Activated CD8-positive, alpha-beta memory T cell treated with anti-CD3 and anti-CD28 coated beads for 1 hour (primary cell): ENCODE measurements at places on chromosomes 2 and 18.

DNA sequence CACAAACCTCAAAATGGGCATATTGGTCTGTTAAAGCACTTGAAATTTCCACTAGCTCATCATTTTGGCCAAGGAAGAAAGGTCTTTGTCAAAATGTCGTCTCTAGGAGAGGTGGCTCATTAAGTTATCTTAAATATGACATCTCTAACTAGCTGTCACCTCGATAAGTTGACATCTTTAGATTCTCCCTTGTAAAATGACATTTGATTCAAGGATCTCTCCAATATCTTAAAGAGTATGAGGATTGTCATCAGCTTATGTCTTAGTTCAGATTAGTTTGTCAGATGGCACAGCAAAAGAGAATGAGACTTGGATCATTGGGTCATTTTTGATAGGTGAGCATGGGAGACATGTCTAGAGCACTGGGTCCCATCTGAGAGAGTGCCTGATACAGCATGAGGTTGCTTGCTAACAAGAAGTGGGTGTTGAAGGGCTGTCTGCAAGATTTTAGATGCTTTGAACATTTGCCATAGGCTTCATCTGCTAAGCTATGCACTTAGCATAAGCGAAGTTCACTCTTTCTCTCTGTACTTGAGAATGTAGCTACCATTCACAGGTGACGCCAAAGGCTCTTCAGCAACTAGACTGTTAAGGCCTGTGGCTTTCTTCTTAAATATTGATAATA is 12.9 kb downstream of the PTPRM start:
- no peak for DNase-seq

- no peak for DNase-seq
Measured at GRCh38 chr2:96801786-96802595, 14.1 kb upstream of the CNNM3 start.

- DNase-seq, result no peak
Measured at GRCh38 chr2:171895786-171896185, 1.7 kb upstream of the SLC25A12 start.

DNA sequence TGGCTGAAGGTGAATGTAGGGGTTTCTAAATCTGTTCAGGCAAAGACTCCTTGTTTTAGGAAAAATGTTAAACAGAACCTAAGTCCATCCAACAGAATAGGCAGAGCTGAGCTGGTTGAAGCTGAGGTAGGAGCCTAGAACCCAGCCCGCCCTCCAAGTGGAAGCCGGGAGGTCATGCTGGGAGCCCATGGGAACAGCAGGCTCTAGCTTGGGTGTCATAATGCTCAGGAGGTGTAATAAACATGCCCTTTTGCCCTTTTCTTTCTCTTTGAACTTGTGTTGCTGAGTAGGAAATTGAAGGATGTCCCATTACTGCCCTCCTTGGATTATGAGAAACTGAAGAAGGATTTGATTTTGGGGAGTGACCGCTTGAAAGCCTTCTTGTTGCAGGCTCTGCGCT is 60.3 kb downstream of the ARMC9 start:
- DNase-seq, result no peak

- DNase-seq, result no peak
Measured at GRCh38 chr2:233714121-233714520, 1.4 kb downstream of the UGT1A5 start.

DNA sequence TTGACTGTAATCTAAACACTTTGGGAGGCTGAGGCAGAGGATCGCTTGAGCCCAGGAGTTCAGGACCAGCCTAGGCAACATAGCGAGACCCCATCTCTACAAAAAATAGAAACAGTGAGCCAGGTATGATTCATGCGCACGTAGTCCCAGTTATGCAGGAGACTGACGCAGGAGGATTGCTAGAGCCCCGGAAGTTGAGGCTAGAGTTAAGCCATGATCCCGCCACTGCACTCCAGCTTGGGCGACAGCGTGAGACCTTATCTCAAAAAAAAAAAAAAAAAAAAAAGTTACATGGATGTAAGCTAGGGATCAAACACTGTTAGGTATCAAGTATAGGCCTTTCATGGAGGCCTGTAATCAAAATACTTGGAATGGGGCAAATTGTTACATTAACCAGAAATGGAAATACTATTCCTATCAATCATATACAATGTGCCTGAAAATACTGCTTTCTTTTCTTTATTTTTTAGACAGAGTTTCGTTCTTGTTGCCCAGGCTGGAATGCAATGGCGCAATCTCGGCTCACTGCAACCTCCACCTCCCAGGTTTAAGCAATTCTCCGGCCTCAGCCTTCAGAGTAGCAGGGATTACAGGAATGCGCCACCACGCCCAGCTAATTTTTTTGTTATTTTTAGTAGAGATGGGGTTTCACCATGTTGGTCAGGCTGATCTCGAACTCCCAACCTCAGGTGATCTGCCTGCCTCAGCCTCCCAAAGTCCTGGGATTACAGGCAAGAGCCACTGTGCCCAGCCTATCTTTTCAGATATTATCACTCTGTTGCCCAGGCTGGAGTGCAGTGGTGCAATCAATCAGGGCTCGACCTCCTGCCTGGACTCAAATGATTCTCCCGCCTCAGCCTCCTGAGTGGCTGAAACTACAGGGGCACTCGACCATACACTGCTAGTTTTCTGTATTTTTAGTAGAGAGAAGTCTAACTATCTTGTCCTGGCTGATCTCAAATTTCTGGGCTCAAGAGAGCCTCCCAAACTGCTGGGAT is 27.2 kb downstream of the XPO1 start:
- no peak for DNase-seq

- no peak for DNase-seq
Measured at GRCh38 chr2:71347517-71347916, 15.9 kb downstream of the ZNF638 start.

DNA sequence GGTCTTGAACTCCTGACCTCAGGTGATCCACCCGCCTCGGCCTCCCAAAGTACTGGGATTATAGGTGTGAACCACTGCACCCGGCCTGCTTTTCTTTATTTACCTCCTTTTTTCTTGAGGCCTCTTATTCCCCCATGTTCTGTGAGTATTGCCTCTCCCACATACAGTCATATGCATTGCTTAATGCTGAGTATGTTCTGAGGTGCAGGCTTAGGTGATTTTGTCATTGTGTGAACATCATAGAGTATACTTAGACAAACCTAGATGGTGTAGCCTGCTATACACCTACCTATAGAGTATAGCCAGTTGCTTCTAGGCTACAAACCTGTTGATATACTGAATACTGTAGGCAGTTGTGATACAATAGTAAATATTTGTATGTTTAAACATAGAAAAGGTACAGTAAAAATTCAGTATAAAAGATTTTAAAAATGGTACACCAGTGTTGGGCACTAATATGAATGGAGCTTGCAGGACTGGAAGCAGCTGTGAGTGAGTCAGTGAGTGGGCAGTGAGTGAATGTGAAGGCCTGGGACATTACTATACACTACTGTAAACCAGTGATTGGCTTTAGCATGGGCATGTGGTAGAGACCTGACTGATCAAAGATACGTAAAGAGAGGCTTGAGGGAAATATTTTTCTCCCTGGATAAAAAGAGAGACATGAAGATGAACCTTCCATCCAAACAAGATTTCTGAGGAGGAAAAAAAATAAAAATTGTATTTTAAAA is 17.6 kb downstream of the SLC39A10 start:
- DNase-seq, result no peak

DNA sequence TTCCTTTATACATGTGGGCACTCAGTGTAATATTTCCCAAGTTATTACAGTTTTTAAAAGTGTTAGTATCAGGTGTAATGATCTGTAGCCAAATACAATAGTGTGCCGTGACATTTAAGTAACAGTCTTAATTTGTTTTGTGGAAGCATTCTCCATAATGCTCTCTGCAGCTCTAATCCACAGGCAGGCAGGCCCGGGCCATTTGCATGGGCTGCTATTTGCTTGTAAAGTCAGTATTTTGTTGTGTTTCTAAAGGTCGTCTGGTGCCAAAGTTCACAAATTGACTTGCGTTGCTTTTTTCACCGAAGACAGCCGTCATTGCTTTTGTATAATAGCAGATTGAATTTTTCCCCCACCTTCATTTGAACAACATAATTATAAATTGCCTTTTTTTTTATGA is 153.0 kb downstream of the GBX2 start:
- DNase-seq, result no peak

DNA sequence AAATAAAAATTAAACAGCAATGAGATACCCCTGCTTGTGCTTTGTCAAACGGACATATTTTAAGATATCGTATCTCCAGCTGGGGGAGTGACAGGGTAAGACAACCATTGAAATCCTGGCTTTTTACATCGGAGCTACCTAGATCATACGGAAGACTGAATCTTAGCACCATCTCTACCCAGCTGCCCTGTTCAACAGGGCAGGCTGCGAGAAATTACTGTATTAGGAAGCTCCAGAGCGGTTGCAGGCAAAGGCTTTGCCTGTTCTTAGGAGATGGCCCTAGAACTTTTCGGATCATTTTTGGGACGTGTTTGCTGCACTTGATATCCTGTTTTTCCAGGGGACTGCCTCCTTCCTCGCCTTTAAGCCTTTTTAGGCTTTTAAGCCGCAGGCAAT is 2.0 kb upstream of the PRKCE start:
- DNase-seq, result no peak

DNA sequence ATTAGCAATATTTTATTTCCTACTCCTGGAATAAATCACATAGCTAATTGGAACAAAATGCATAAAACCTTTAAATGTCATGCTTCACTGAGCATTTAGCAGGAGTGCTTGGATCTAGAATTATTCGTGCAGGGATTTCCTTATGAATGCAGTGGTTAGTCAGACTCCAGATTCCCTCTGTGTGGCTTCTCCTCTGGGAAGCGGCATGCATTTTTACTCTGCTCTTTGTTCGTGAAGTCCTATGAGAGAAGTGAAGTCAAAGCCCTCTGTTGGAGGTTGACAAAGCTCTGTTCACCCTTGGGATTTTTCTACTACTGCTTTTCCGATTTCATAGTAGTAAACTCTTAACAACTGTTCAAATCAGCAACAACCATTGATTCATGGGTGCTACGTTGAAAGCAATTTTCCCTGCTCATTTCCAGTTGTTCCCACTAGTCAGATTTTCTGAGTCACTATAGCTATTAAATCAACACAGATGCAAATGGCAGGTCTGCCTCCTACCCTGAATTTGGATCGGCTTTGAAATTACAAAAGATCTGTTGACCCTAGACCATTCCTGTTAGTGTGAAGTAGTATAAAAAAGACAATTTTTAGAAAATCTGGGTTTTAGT is 461.7 kb downstream of the STK39 start:
- DNase-seq, result no peak

- DNase-seq, result no peak
Measured at GRCh38 chr2:217897816-217898806, 104.7 kb downstream of the TNS1 start.

GRCh38 chr2:101116841-101117552 is 34.2 kb downstream of the TBC1D8 start:
- DNase-seq, result no peak

DNA sequence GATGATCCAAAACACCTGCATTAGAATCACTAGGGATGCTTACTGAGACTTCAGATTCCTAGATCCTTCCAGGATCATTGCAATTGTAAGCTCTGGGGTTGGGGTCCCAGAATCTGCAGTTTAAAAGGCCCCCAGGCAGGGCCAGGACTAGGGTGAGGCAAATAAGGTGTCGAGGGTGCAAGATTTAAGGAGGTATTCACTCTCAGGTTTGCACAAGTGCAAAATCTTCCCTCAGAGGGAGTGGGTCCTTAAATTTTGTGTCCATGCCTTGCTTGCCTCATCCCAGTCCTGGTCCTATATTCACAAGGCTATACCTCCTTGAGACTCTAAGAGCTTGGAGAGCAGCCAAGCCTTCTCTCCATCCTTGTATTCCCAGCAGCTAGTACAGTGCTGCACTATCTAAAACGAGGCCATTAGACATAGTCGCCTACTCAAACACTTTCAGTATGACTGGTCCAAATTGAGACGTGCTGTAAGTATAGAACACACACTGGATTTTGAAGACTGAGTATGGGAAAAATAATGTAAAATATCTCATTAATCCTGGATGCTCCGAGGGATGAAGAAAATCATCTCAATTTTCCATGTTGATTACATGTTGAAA is 31.6 kb upstream of the MREG start:
- no peak for DNase-seq

- DNase-seq, result no peak
Measured at GRCh38 chr2:198314559-198315153, 510.3 kb downstream of the PLCL1 start.
